ENCODE measurements at places on chromosomes 7 and 10.

DNA sequence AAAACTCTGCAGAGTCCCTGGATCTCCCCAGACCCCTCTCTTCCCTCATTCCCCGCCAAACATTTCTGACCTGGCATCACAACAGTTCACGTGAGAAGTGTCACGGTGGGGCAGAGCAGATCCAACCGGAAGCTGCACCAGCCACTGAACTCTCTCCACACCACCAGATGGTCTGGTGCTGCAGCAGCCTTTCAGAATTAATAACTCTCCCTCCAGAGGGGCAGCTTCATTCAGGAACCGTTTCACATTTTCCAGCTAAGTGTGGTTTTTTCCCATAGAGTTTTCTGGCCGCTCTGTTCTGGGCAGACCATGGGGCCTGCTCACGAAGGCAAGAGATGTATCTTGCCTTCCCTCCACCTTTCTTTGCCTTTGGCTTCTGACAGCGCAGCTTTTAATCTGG lies 486.7 kb upstream of the GALNT17 start:
- no peak for DNase-seq

GRCh38 chr7:138756591-138757242 lies 41.1 kb upstream of the TMEM213 start:
- no peak for DNase-seq

DNA sequence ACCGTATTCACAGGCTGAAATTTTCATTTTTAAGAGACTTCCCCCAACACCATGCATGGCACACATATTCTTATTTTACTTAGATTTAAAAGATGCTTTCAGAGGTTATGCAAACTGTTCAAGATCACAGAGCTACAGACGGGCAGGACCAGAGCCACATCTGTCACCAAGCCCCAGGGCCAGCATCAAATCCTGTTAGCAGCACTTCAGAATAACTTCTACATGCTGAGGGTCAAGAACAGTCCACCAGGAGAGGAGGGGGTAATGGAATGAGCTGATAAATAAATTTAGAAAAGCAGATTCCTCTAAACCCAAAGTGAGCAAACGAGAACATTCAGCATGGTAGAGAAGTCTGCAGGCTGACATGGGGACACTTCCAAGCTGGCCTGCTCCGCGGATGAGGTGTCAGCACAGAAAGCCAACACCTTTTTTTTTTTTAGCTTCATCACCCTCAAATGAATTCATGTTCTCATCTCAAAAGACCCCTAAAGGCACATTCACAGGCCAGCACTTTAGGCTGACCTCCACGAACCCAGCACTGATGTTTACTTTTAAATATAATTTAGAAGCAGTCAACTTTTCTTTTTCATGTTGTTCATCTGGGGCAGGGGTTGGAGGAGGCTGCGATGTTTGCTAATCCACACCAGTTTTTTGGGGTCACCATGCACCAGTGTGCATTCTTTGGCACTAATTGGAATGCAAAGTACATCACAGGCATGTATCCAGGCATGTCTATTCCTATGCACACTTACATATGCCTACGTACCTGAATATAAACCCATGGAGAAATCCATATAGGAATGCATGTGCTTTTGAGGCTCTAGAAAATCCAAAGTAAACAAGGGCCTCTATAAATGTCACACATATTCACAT lies 249.0 kb downstream of the TNS3 start:
- no peak for DNase-seq

- no peak for DNase-seq
Measured at GRCh38 chr7:37376386-37376785, 72.3 kb downstream of the ELMO1 start.

- DNase-seq: peak; percentile 3
Measured at GRCh38 chr7:68929781-68930261, 668.5 kb upstream of the AUTS2 start.

GRCh38 chr7:137968890-137969289 lies 33.0 kb downstream of the CREB3L2 start:
- DNase-seq: no peak

- no peak for DNase-seq
Measured at GRCh38 chr10:116615199-116615776, 5.5 kb upstream of the PNLIPRP2 start.

- DNase-seq: no peak
Measured at GRCh38 chr7:140619176-140619575, 21.4 kb downstream of the DENND2A start.

GRCh38 chr10:20698837-20699236 lies 198.3 kb downstream of the NEBL start:
- DNase-seq: no peak

GRCh38 chr7:35570937-35571336 lies 124.0 kb downstream of the HERPUD2 start:
- DNase-seq: no peak

- DNase-seq: peak; percentile 5
Measured at GRCh38 chr10:13528123-13528874, 515 bp downstream of the BEND7 start.

GRCh38 chr7:70787771-70788170 lies 344.2 kb upstream of the GALNT17 start:
- no peak for DNase-seq

DNA sequence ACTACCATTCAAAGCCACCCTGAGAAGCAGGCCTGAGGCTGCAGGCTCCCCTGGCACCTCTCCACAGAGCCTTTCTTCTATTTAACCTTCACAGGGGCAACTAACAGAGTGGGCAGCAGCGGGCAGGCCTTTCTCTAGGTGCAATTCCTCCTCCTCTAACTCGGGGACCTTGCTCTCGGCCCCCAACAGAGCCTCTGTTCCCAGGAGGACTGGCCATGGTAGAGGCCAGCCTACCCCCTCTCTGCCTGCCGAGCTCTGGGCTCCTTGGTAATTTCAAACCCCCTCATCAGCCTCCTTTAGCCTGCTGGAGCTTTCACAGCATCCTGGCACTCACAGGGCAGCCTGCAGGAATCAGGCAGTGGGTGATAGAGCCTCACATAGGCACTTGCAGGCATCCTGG lies 920.8 kb upstream of the ZNF722 start:
- DNase-seq: no peak

DNA sequence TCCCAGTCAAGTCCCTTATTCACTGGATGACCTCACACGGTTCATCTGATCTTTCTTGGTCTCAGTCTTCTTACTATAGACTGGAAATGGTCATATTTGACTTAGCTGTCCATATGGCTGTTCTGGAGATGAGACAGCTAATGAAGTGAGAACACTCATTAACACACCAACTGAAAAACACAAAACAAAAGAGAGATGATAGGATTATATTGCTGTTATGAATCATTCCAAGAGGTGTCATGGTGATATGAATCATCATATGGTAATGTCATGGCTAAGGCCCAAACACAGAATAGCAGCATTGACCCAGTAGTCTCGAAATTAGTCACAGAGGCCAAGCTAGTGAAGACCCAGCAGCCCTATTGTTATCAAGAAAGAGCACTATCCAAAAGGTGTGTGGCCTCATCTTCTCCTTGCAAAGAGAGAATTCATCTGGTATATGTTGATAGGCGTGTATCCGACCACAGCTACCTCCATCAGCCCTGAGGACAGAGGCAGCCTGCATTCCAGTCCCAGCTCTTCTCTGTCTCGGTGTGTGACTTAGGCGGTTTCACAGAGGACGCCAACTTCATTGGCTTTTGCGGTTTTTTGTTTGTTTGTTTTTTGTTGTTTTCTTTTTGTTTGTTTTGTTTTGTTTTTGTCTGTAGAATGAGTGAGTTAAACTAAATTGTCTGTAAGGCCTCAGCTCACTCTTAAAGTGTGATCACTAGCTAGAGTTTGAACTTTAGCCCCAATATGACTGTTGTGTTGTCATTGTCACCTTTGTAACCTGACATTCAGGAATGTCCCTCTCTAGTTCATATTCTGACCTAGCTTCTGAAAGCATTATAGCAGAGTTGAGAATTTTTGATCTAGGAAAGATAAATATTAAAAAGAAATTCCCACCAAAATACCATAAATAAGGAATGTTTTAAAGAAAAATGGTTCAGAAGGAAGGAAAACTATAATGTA lies 97.4 kb upstream of the PDCD4 start:
- peak; percentile 84 for DNase-seq

DNA sequence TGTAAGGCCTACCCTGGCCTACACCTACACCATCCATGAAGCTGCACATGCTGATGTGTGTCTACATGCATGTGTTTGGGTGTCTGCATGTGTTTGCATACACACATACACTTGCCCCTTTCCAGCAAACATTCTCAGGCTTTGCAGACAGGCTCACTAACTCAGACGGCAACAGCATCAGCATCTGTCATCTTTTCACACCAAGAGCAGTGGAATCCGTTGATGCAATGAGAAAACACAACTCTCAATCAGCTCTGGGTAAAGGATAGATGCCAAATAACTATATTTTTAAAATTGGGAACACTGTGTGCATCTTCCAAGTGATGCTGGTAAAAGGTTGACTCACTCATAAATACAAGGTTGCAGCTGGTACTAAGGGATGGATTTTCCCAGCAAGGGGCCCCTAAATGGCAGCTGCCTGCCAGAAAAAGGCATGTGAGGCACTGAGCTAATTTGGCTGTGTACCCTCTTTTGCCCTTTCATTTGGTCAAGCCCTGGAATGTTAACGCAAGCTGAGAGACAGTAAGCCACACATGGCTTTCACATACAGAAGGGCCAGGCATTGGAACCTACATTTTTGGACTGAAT lies 296.3 kb upstream of the NPSR1 start:
- DNase-seq: no peak

- DNase-seq: peak; percentile 34
Measured at GRCh38 chr7:43758029-43758821, at the start of gene BLVRA. Gene BLVRA (plus strand): TSS chr7:43758680. CDS start chr7:43771159, 12,479 bp downstream.
